H54 (cell line): ENCODE measurements at places on chromosomes 2 and 18.

- no peak for DNase-seq
These were observed 5.9 kb downstream of the WIPF1 start for GRCh38 chr2:174591740-174592139.

GRCh38 chr2:207816546-207816945, 46.8 kb upstream of the FZD5 start:
- no peak for DNase-seq

- DNase-seq = no peak
These were observed 18.8 kb upstream of the FN1 start for GRCh38 chr2:215454519-215455246.

GRCh38 chr2:119333360-119333759, 33.3 kb downstream of the C2orf76 start:
- no peak for DNase-seq

- no peak for DNase-seq
These were observed 1.7 kb downstream of the CYP20A1 start for GRCh38 chr2:203240491-203240890.

DNA sequence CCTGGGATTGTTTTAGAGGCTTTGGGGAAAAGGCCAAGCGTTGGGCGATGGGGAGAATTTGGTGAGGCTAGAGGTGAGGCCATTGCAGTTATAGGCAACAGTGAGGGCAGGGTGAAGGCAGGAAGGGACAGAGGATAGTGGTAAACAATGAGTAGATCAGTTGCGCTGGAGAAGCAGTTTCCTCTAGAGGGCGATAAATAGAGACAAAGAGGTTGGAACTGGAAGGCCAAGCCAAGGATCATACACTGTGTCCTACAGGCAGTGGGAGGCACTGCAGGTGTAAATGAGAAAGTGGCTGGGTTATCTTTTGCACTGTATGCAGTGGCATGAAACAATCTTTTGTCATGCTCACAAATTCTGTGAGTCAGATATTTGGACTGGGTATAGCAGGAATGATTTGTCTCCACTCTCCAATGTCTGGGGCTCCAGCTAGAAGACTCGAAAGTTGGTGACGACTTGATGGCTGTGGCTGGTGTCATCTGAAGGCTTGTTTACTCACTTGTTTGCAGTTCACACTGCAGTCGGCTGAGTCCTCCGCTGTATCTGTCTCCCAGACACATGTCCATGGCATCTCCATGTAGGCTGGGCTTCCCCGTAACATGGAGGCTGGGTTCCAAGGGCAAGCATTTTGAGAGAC, 82.1 kb downstream of the TNP1 start:
- peak; percentile 67 for DNase-seq
